ENCODE measurements at places on chromosomes 1 and 21.

DNA sequence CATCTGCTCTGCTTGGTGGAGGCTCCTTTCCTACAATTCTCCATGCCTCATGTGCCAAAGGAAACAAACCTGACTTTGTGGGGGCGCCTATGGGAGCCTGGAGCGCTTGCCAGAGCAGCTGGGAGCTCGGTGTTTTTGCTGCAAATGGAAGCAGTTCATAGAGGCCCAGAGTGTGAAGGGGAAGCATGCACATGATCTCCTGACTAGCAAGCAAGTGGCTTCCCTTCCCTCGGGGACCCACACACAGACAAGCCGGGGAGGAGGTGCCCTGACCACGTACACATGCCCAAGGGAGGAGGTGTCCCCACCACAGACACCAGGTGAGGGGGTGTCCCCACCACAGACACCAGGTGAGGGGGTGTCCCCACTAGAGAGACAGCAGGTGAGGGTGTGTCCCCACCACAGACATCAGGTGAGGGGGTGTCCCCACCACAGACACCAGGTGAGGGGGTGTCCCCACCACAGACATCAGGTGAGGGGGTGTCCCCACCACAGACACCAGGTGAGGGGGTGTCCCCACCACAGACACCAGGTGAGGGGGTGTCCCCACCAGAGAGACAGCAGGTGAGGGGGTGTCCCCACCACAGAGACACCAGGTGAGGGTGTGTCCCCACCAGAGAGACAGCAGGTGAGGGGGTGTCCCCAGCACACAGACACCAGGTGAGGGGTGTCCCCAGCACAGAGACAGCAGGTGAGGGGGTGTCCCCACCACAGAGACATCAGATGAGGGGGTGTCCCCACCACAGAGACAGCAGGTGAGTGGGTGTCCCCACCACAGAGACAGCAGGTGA, 106.8 kb downstream of the CRYAA start:
- DNase-seq: no peak

GRCh38 chr1:151859891-151860293, 6.4 kb upstream of the THEM5 start:
- no peak for DNase-seq

DNA sequence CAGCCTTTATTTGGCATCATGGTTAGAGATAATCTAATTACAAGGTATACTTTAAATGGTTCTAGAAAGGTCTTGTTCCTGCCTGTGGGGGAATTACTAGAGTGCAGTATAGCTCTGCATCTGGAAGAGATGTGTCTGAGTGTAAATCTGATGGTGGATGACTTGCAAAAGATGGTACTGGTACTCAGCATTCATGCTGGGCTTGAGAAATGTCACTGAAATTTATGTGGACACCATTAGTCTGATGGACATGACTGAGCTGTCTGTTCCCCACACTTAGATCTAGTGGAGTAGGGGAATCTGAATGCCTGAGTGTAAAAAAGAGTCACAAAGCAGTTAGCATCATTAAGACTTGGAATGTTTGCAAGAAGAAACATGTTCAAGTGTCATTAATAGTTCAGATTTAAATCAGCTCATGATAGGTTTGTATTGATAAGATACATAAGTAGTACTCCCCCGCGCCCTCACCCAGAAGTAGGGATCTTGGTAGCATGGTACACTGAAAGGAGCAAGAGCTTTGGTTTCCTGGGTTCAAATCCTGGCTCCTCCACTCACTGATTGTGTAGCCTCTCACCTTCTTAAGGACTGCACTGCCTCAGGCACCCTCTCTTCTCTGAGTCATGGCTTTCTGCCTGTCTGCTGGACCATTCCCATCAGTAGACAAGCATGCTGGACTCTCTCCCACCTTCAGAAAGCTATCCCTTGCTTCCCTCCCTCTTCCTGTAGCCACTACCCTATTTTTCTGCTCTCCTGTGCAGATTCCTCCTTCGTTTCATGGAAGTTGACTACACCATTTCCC, 292.9 kb downstream of the NFIA start:
- DNase-seq: no peak

GRCh38 chr1:1019122-1019999, 559 bp upstream of the AGRN start:
- peak; percentile 73 for DNase-seq

GRCh38 chr1:109931189-109931731, 20.6 kb downstream of the CSF1 start:
- no peak for DNase-seq

DNA sequence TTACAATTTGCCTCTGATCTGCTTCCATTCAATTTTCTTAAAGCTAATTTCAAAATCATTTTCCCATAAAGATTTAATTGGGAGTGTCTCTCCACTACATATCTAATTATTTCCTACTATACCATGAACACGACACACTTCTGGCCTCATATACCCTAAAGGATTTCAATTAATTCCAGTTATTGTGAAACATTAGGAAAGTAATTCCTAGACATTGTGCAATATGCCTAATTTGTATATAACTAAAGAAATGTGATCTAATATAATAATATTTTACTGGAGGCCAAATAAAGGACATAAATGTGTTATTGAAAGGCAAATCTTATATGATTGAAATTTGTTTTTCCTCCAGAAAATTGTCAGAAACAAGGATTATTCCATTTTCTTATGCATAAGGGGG, 727.2 kb upstream of the ADGRL2 start:
- DNase-seq: no peak

DNA sequence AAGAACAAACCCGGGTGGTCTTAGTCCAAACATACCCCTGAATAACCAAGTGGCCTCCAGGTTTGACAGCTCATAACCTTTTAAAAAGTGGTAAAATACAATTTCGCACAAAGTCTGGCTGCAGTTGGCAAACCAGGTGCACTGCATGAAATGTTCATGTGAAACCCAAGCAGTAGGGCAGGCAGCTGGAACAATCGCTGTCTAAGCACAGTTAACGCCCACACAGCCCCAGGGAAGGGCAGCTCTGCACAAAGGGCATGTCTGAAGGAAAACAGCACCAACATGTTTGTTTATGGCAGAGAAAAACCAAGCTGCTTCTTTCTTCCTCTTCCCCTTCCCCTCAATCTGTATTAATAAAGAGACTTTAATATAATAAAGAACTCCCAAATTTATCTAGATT, 49.5 kb downstream of the KIAA1614 start:
- DNase-seq: no peak

DNA sequence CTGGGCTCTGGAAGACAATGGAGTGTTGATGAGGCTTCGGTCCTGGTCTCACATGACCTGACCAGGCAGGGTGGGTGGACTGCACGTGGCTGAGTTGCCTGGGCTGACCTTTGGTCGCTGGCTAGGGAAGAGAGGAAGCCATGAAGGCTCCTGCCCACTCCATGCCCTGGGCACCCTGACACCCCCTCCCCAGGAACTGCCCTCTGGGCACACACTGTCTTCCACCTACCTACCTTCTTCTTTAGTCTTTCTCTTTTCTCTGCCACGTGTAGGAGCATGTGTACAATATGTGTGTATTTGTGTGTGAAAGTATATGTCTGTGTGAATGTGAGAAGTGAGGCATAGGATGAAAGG, 15.1 kb downstream of the POU3F1 start:
- DNase-seq: no peak

- DNase-seq: no peak
Measured at GRCh38 chr1:198793714-198794113, 154.9 kb downstream of the PTPRC start.

DNA sequence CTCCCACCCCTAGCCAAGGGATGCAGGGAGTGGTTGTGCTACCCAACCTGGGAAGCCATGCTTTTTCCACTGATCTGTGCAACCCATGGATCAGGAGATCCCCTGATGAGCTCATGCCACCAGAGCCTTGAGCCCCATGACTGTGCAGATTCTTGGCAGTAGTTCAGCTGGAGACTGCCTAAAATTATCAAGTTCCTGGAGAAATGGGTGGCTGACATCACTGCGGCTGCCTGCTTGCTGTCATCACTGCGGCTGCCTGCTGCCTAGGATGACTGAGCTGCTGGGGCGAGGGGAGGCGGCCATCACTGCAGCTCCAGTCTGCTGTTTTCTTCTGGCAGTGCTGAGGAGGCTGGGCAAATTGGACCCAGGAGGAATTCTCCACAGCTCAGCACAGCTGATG, 159.2 kb downstream of the AGBL4 start:
- no peak for DNase-seq

GRCh38 chr21:44654576-44655175, at the start of gene KRTAP12-4:
TSS of gene KRTAP12-4 (minus strand) at chr21:44654659. CDS start at chr21:44654614, 45 bp downstream.
- no peak for DNase-seq

GRCh38 chr1:151807131-151807530, 1.9 kb upstream of the LINGO4 start:
- no peak for DNase-seq

DNA sequence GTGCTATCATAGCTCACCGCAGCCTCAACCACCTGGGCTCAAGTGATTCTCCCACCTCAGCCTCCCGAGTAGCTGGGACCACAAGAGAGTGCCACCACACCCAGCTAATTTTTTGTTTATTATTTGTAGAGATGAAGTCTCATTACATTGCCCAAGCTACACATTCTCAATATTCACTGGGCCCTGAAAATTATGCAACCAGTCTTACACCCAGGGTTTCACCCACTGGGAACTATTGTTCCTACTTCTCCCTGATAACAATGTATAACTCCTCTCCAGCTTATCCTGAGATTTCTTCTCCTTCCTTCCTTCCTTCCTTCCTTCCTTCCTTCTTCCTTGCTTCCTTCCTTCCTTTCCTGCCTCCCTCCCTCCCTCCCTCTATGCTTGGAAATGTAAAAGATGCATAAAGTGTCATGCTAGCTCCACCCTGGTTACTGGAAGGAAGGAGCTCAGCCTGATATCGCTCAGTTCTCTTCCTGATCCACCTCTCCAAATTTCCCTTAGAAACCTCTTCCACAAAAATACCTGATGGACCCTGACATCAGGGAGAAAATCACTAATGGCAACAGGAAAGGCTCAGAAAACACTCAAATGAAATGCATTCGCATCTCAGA, 11.2 kb upstream of the VSIG8 start:
- DNase-seq: no peak

GRCh38 chr1:98870959-98871903, 133.4 kb downstream of the PLPPR5 start:
- DNase-seq: peak; percentile 9

DNA sequence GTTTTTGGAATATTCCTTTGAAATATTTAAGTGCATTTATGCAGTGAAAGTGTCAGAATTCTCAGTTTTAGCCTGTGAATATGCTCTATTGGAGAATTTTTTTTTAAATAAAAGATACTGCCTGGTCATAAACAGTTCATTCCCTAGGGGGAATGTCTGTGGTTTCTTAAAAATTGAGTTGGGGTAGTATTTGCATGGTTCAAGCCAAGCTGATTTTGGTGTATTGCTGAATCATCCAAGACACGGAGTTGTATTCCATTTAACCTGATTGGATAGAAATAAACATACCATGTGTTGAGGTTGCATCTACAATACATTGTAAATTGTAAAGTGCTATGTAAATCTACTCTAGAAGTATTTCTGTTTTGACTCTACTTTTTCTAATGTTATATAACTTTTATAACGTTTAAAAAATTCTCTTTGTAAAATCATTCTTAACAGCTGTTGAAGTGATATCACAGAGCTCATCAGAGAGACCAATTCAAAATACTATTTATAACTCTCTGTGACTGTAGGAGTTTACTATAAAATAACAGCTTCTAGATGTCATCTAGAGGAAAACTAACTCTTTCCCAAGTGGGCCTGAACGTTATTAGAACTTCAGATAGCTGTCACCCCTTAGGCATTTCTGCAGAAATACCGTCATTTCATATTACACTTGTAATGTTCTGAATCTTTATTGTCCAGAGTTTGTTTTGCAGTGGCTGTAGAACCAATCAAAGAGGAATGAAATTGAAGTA, 199.1 kb downstream of the USP25 start:
- DNase-seq: no peak

- DNase-seq: no peak
Measured at GRCh38 chr1:43533584-43533983, 2.9 kb downstream of the PTPRF start.

GRCh38 chr1:212858461-212859265, 588 bp downstream of the FLVCR1 start:
- no peak for DNase-seq

DNA sequence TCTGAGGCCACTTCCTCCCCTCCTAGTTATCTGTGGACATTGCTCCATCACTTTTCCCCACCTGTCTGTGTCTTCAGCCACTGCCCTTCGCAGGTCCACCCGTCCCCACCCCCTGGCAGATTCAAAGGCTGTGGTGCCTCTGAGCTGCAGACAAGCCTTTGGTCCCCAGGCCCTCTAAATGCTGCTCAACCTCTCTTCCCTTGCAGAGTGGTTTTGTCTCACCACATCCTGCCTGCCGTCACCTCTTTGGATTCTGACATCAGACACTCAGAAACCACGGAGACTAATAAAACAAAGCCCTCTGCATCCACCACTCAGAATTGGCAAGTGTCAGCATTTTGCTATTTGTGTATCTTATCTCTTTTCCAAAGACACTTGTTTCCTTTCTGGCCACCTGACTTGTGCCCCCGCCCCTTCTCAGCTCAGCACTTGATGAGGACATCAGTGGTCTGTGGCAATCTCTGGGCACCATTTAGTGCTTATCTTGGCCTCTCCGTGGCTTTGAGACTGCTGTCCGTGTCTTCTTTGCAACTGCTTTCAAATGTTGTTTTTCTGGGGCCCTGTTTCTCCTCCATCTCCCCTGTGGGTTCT, 7.7 kb downstream of the CNIH3 start:
- peak; percentile 49 for DNase-seq

GRCh38 chr1:225712391-225712790, 59.5 kb upstream of the ENAH start:
- DNase-seq: no peak
